ENCODE measurements at places on chromosomes 4 and X.

GRCh38 chr4:188423039-188423438 is 283.8 kb downstream of the TRIML1 start:
- DNase-seq = no peak

- DNase-seq = no peak
Measured at GRCh38 chr4:152485726-152486276, 50.1 kb downstream of the FBXW7 start.

DNA sequence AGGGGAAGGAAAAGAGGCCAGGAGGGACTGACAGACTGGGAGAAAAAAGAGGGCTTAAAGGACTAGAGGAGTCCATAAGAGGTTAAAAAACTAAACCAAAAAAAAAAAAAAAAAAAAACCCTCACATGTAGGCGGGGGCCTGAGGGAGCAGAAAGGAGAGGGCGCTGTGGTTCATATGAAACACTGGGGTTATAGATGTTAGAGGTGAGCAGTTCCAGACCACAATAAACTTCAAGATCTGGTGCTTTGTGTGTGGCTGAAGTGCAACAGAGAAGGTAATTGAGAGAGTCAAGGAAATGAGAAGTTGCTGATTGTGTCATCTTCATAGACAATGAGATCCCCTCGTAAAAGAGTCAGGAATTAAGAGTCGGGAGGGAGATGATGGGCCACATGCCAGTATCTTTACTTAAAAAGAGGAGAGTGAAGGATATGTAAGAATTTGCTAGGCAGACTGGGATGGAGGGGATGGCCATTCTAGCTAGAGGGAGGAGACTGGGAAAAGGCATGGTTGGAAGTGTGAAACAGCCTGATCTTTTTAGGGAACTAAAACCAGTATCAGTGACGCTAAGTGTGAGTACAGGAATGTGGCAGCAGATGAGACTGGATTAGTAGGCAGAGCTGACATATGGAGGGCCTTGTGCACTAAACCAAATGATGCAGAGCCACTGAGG is 18.4 kb upstream of the OGT start:
- no peak for DNase-seq

DNA sequence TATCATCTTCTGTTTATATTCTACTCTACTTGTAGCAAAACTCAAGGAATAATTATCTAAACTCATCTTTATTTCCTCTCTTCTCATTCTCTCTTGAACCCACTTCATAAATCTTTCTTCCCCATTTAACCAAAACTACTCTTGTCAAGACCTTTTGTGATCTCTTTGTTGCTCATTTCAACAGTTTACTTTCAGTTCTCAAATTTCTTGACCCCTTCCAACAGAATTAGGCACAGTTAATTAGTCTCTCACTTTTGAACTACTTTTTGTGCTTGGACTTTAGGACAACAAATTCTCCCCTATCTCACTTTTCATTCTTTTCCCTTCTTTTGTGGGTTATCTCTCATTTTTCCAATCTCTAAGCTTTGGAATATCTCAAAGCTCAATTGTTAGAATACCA is 27.4 kb upstream of the CAMK2D start:
- no peak for DNase-seq

DNA sequence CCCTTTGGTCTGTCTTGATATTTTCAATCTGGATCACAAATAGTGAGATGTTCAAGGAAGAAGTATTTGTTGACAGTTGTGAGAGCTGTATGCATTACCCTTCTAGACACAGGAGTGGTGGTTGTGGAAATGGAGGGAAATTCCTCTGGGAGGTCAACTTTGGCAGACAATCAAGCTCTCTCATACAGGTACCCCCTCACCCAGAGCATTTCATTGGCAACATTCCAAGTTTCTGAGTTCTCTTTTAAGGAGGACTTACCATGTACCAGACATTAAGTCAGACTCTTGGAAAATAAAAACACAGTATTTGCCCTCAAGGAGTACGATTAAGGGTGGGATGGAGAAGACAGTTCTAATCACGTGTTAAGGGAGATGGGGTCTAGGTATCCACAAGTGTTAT is 45.3 kb downstream of the KLHL15 start:
- DNase-seq = peak; percentile 25

GRCh38 chr4:60723796-60724195 is 476.3 kb upstream of the ADGRL3 start:
- DNase-seq = no peak

- DNase-seq = no peak
Measured at GRCh38 chrX:27445438-27445837, 17.7 kb downstream of the PPP4R3C start.

DNA sequence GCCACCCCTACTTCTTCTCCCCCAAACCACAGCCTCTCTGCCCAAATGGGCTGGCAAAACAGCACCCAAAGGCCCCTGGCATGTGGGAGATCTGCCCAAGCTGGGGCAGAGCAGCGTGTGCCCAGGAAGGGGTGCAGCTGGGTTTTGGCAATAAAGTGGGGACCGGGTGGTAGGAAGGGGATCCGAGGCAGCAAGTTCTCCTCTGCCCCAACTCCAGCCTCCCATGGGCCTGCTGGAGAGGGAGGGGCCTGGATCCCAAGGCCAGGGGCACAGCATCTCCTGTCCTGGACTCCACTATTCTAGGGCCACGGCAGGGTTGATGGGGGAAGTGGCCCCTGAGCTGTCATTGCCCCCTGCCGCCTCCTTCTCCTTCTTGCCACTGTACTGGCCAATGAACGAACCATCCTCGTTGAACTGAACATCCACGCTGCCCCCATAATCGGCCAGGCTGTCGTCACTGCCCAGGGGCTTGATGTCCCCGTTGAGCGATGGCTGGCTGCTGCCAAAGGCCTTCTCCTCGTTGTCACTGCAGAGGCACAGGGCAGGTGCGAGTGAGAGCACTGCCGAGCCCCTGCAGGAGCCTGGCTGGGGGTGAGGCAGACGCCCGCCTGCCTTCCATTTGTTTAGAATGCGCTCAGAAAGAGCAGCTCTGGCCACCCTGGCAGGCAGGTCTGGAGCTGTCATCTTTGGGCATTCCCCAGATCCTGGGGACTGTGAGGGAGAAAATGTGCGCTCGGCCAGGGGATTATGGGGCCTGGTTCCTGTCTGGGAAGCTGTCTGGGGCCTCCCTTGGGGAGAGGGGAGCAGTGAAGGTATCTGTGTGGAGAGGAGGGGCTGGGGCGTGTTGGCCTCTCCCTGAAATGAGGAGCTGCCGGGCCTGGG is 23.4 kb downstream of the L1CAM start:
- DNase-seq = no peak

GRCh38 chr4:44623676-44624075 is 27.7 kb downstream of the YIPF7 start:
- DNase-seq = no peak

- no peak for DNase-seq
Measured at GRCh38 chrX:50893047-50893446, 17.5 kb upstream of the BMP15 start.

- peak; percentile 30 for DNase-seq
Measured at GRCh38 chr4:132642016-132642817, 506.9 kb upstream of the PCDH10 start.

- DNase-seq = peak; percentile 52
Measured at GRCh38 chr4:182806259-182807252, 110.6 kb downstream of the DCTD start.

- DNase-seq = peak; percentile 23
Measured at GRCh38 chrX:43882294-43882681, at the start of gene MAOB. MAOB (minus strand) TSS chrX:43882450; CDS start chrX:43882299, 151 bp downstream.

GRCh38 chr4:41360921-41361793 is 104.4 kb downstream of the UCHL1 start:
- no peak for DNase-seq

DNA sequence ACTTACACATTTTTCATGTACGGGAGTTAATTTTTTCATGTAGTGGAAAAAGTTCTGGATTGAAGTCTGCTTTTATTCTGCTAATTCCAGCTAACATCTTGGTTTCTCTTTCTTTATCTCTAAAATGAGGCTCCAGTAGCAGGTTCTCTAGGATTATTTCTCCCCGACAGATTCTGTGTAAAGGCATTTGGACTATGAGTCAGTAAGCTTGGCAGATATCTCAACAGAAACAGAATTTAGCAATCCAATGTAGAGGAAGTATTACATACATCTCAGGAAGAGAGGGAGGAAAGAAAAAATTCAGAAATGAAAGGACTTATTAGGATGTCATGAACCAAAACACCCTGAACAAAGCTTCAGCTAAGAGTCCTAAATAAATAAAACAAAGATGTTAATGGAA is 1682.3 kb upstream of the TENM3 start:
- DNase-seq = no peak

- no peak for DNase-seq
Measured at GRCh38 chrX:27597508-27597907, 7.4 kb downstream of the DCAF8L2 start.

DNA sequence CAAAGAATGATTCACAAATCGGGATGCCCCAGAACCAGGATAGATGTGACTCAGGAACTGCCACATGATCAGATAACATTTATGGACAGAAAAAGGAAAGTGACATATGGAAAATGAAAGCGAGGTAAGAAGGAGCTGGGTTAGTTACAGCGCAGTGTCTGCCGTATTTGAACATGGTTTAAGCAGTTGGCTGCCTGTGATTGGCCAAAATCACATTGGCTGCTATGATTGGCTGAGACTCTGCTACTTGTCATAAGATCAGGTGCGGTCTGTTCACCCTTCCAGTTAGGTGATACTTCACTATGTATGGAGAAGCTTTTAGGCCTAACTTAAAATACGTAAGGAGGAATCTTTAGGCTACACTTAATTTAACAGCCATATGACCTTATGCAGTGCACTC is 322.7 kb upstream of the HAND2 start:
- no peak for DNase-seq

GRCh38 chr4:113838460-113838859 is 76.9 kb upstream of the CAMK2D start:
- no peak for DNase-seq

DNA sequence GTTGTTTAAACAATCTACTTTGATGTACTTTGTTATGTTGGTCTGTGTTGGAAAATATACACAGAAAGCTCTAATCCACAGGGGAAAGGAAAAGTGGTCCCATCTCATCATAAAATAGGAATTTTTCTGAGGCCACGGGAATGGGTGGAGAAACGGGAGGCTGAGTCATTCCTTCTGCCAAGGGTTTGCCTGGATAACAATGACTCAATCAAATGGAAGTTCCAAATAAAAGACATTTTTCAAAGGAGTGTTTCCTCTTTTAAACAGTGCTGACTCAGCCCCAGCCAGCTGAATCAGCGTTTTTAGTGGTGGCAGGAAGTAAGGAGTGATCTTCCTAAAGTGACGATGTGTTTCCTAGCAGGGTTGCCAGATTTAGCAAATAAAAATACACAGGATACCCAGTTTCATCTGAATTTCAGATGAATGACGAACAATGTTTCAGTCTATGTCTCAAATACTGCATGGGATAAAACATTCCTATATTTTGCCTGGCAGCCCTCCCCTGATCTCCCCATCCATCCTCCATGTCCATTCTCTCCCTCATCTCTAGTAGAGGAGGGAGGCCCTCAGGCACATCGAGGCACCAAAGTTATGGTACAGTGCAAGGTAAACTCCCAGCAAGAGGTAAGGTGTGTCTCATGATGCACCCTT is 345.4 kb upstream of the GATB start:
- no peak for DNase-seq

DNA sequence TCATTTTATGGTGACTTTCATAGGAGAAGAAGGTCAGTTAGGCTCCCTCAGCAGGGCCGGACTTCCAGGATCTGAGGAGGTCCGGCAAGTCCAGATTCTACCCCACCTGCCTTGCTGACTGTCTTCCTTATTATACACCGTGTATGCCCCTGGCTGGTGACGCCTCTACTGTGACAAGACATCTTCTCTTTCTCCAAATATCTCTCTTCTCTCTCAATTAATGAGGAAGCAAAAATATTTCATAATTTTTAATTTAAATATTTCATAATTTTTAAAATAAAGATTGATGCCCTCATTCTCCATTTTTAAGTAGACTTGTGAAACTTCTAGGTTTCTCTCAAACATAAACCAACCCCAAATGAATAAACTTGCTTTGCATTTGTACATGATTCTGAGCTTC is 202.5 kb downstream of the NSUN7 start:
- no peak for DNase-seq

GRCh38 chr4:54971474-54971950 is 153.9 kb downstream of the KDR start:
- DNase-seq = no peak

DNA sequence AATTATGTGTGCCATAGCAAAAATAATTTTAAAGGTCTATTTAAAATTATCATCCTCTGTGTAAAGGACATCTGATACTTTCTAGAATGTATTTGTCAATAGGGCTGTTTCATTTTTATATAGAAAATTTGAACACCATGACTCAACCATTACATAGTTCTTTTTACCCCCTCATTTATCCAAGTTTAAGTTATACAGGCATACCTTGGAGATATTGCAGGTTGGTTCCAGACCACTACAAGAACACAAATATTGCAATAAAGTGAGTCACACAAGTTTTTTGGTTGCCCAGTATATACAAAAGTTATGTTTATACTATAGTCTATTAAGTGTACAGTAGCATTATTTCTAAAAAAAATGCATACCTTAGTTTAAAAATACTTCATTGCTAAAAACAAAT is 130.4 kb downstream of the MSL3 start:
- no peak for DNase-seq

DNA sequence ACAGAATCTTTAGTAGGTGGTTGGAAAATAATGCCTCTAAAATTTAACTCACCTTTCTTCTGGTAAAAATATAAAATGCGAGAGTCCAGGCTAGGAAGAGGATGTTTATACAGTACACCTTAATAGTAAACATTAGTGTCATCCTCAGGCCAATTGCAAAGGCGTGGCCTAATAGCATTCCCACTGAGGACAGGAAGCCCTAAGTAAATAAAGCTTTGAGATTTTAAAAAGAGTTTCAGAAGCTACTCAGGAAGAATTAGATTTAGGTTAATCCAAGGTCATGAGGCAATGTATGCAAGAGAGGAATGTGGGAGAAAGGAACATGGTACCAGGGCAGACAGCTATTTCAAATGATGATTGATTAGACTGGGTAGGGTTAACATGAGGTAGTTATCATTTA is 49.5 kb downstream of the RPGR start:
- DNase-seq = no peak

DNA sequence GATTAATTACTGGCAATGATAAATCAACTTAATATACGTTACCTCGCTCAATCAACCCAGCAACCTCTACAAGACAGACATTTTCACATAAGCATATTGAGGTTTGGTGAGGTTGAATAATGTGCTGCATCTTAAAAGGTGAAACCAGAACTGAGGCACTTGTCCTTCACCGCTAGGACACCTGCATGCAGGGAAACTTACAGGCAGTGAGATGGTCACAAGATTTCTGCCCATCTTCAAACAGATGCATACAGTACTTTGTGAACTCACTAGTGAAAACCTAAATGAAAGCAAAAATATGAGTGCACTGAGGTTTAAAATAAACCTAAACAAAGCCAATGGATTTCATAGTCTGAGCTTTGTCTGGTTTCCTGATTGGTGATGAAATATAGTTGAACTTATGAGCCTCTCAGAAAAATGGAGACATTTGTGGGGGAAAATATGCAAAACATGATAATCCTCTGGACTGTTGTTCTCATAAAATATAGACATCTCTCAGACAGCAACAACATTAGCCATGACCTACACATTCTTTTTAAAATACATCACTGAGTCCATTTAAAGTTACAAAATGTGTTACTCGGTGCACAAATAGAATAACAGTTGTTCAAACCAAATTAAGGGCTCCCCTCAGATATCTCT is 20.9 kb upstream of the PRSS12 start:
- DNase-seq = no peak
